Bladder microvascular endothelial cell (primary cell): ENCODE measurements at places on chromosomes 16 and 17. TPM values are rescaled to one million over a fixed set of nuclear protein-coding genes. Genes with fewer than 3 reads are reported as not detected.

The TSPOAP1 gene
- total RNA-seq, result under 0.01 TPM in 1 of 2 replicates, not detected in the other

The MBTPS1 gene
- total RNA-seq, result 65.1 and 124 TPM in 2 replicates

The CHST5 gene
- 0.19 TPM in 1 of 2 replicates, not detected in the other for total RNA-seq

The GNG13 gene
- total RNA-seq, result not detected in 2 replicates

The CRHR1 gene
- total RNA-seq, result not detected in 2 replicates

The ELOB gene
- 227 and 361 TPM in 2 replicates for total RNA-seq

The BAIAP3 gene
- 1.0 and 3.7 TPM in 2 replicates for total RNA-seq

The SPG7 gene
- 93.6 and 180 TPM in 2 replicates for total RNA-seq

The MRPL27 gene
- 46.3 and 48.2 TPM in 2 replicates for total RNA-seq

The CCL7 gene
- 0.38 TPM in 1 of 2 replicates, not detected in the other for total RNA-seq

The QPRT gene
- total RNA-seq, result 0.81 TPM in 1 of 2 replicates, not detected in the other

The KSR1 gene
- 12.1 and 34.2 TPM in 2 replicates for total RNA-seq
